ENCODE measurements at places on chromosomes 6 and 20. TPM values are rescaled to one million over a fixed set of nuclear protein-coding genes. Genes with fewer than 3 reads are reported as not detected.

GRCh38 chr6:157211603-157212455, 111.5 kb downstream of the TMEM242 start:
- no peak for DNase-seq
- no peak overlapping the region for H3K27ac ChIP-seq
- no peaks in the 10 kb centered on the region for H3K4me1 ChIP-seq

DNA sequence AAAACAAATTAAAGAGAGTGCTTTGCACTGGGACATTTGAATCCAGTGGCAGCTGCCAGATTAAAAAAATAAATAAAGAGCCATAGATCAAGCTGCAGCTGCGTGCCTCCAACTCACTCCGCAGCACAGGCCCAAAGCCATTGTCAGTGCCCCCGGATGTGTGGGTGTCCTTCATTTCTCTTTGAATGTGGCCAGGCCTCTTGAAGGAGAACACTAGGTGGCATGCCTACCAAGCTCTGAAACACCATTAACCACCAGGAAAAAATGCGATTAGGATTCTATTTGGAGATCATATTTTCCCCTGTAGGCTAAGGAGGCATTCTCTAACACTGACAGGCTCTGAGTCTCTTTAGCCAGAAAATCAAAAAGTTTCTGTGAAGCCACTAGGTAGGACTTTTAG, 549.8 kb downstream of the PRKN start:
- no peaks in the 10 kb centered on the region for H3K27me3 ChIP-seq
- H3K4me3 ChIP-seq: no peak overlapping the region
- H3K36me3 ChIP-seq: no peaks in the 10 kb centered on the region
- no peak overlapping the region for H3K27ac ChIP-seq
- no peak for DNase-seq
- no peaks in the 10 kb centered on the region for H3K4me1 ChIP-seq

The SLC17A2 gene
- polyA plus RNA-seq: 0.01 TPM

The RBBP8NL gene
- polyA plus RNA-seq: 9.6 TPM

GRCh38 chr6:99790679-99791078, 184.0 kb downstream of the PRDM13 start:
- H3K4me3 ChIP-seq: no peak overlapping the region
- no peaks in the 10 kb centered on the region for H3K4me1 ChIP-seq
- no peak overlapping the region for H3K27ac ChIP-seq
- no peaks in the 10 kb centered on the region for H3K27me3 ChIP-seq
- no peaks in the 10 kb centered on the region for H3K36me3 ChIP-seq

GRCh38 chr6:116447052-116447451, 14.1 kb upstream of the CALHM6 start:
- H3K27me3 ChIP-seq: no peaks in the 10 kb centered on the region
- H3K27ac ChIP-seq: no peak overlapping the region
- H3K36me3 ChIP-seq: no peaks in the 10 kb centered on the region
- H3K4me1 ChIP-seq: peaks cover 4% of the 10 kb centered on the region
- no peak overlapping the region for H3K4me3 ChIP-seq

DNA sequence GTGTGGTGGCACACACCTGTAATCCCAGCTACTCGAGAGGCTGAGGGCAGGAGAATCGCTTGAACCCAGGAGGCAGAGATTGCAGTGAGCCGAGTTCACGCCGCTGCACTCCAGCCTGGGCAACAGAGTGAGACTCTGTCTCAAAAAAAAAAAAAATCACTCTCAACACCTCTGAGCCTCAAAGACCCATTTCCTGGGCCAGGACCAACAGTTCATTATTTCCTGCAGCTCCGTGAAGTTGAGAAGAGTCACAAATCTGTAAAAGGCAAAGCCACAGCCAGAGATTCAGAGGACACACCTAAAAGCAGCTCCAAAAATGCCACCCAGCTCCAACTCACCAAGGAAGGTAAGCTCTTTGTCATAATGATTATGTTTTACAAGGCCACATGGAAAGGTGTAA, 15.2 kb upstream of the NOP56 start:
- no peak overlapping the region for H3K27ac ChIP-seq
- H3K27me3 ChIP-seq: peaks cover 11% of the 10 kb centered on the region
- H3K4me1 ChIP-seq: no peaks in the 10 kb centered on the region
- DNase-seq: no peak
- H3K4me3 ChIP-seq: no peak overlapping the region

DNA sequence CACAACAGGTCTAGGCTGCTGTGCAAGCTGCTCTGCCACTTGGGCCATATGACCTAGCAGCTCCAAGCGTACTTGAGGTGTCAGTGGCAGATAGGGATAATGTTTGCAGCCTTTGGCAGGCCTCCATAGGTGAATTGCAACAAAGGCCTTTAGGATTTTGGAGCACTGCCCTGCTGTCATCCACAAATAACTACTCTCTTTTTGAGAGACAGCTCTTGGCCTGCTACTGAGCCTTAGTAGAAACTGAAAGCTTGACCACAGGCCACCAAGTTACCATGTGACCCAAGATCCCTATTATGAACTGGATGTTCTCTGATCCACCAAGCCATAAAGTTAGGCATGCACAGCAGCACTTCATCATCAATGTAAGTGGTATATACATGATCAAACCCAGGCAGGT, 29.9 kb downstream of the FBXO30 start:
- DNase-seq: no peak
- H3K27ac ChIP-seq: no peak overlapping the region

- no peaks in the 10 kb centered on the region for H3K4me1 ChIP-seq
- no peak overlapping the region for H3K4me3 ChIP-seq
- H3K27me3 ChIP-seq: peaks cover 5% of the 10 kb centered on the region
- no peaks in the 10 kb centered on the region for H3K36me3 ChIP-seq
Observed at GRCh38 chr6:163637524-163637923, 223.0 kb downstream of the QKI start.

DNA sequence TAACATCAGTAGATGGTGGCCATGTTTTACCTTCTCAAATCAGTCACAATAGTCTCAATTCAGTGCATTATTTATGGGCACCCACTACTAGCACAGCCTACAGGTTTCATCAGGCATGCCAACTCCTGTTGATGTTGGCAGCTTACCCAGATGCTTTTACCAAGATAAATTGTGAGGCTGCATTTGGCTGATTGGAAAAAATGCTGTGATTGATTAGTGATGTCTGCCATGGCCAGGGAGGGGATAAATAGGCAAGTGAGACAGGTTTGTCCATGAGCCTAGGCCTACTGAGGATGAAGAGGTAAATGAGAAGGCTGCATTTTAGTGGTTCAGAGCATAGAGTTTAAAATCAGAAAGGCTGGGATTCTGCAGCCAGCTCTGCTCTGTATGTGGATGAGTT, 227.1 kb downstream of the NFATC2 start:
- peaks cover 21% of the 10 kb centered on the region for H3K4me1 ChIP-seq
- no peak overlapping the region for H3K4me3 ChIP-seq
- H3K27me3 ChIP-seq: no peaks in the 10 kb centered on the region

- H3K27me3 ChIP-seq: no peaks in the 10 kb centered on the region
- H3K4me3 ChIP-seq: no peak overlapping the region
- peaks cover 7% of the 10 kb centered on the region for H3K4me1 ChIP-seq
- H3K36me3 ChIP-seq: no peaks in the 10 kb centered on the region
- no peak overlapping the region for H3K27ac ChIP-seq
Observed at GRCh38 chr6:21591446-21591845, 2.1 kb upstream of the SOX4 start.

DNA sequence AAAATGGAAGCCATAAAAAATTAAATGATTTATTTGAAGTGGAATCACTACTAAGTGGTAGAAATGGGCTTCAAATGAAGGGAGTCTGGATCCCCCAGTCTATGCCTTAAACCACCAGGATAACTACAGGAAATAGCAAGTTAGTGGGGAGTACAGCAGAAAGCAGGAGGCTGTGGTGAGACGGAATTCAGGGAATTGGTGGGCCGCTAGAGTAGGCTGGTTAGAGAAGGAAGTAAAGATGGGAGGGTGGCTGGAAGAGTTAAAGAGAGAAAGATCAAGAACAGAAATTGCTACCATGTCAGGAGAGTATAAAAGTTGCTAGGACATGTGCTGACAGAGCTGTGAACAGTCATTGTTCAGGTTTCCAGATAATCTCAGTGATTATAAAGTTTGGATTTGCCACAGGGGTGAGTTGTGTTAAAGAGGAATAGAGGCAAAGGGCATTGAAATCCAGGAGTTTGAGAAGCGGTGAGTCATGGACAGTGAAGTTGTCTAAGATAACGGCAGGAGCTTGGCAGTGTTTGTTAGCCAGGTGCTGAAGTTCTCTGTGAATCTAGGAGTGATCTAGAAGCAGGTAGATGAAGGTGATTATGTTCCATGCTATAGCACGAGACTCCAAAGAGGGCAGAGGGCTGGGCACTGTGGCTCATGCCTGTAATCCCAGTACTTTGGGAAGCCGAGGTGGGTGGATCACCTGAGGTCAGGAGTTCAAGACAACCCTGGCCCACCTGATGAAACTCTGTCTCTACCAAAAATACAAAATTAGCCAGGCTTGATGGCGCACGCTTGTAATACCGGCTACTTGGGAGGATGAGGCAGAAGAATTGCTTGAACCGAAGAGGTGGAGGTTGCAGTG, 13.7 kb upstream of the HINT3 start:
- H3K4me1 ChIP-seq: peaks cover 36% of the 10 kb centered on the region
- peak overlapping the region; percentile 95 for H3K27ac ChIP-seq
- no peaks in the 10 kb centered on the region for H3K36me3 ChIP-seq
- H3K4me3 ChIP-seq: no peak overlapping the region

The NKAIN2 gene
- 1.3 TPM for polyA plus RNA-seq

- no peaks in the 10 kb centered on the region for H3K36me3 ChIP-seq
- no peaks in the 10 kb centered on the region for H3K4me1 ChIP-seq
- H3K4me3 ChIP-seq: no peak overlapping the region
- no peak overlapping the region for H3K27ac ChIP-seq
Observed at GRCh38 chr20:4344670-4345069, 329.3 kb upstream of the RNF24 start.

The KIF25 gene
- polyA plus RNA-seq: 0.82 TPM

The ZC3H12D gene
- 3.5 TPM for polyA plus RNA-seq

DNA sequence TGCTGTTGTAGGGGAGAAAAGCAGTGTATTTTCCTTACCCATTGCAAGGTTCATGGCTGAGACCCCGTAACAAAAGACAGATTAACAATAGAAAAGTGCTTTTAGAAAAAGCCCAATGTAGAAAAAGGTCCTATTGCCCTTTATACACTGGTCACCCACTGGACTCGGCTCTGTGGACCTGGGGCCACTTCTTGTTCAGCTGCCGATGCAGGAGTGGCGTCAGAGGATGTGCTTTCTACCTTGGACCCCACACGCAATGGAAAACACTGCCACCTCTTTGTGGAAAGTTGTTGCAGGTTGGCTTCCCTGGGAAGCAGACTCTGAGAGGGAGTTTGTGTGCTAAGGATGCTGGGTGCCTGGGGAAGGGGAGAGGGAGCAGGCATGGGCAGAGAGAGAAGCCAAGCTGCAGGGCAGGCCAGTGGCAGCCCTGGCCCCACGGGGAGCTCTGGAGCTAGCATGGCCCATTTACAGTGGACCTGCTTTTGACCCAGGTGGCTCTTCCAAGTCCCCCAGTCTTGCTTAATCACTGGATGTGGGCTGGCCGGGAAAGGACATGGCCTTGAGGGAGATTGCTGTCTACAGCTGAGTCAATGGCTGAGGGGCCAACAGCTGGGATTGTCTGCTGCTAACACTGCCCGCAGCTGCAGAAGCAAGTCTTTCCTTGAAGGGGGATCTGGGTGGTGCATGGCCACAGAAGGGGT, 142.9 kb downstream of the CDC5L start:
- no peak overlapping the region for H3K4me3 ChIP-seq
- H3K27me3 ChIP-seq: peaks cover 4% of the 10 kb centered on the region
- no peak overlapping the region for H3K27ac ChIP-seq
- no peaks in the 10 kb centered on the region for H3K36me3 ChIP-seq
- H3K4me1 ChIP-seq: no peaks in the 10 kb centered on the region
- no peak for DNase-seq

- no peaks in the 10 kb centered on the region for H3K36me3 ChIP-seq
- no peaks in the 10 kb centered on the region for H3K4me1 ChIP-seq
- no peaks in the 10 kb centered on the region for H3K27me3 ChIP-seq
- no peak overlapping the region for H3K27ac ChIP-seq
- no peak for DNase-seq
Observed at GRCh38 chr20:53321596-53321995, 272.0 kb downstream of the ZNF217 start.

The CRIP3 gene
- 8.4 TPM for polyA plus RNA-seq

The TSPO2 gene
- 2.3 TPM for polyA plus RNA-seq

The COL11A2 gene
- 5.3 TPM for polyA plus RNA-seq

DNA sequence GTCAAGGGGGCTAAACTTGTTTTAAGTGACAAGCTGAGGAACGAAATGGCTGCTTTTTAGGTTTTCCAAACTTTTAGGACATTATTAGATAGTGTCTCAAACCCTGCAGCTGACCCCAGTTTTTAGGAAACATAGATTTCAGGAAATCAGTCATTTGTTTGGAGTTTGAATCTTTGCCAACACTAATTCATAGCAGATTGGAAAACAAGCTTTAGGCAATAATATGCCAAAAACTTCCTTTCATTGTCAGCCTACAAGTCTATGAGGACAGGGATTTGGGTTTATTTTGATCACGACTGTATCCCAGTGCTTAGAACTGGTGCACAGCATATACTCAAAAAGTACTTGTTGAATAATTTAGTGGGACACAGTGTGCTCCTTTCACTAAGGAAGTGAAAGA, 123.2 kb downstream of the TINAG start:
- no peak overlapping the region for H3K4me3 ChIP-seq
- no peaks in the 10 kb centered on the region for H3K36me3 ChIP-seq
- no peaks in the 10 kb centered on the region for H3K4me1 ChIP-seq
- no peak for DNase-seq

The SLC22A7 gene
- polyA plus RNA-seq: 1.2 TPM

DNA sequence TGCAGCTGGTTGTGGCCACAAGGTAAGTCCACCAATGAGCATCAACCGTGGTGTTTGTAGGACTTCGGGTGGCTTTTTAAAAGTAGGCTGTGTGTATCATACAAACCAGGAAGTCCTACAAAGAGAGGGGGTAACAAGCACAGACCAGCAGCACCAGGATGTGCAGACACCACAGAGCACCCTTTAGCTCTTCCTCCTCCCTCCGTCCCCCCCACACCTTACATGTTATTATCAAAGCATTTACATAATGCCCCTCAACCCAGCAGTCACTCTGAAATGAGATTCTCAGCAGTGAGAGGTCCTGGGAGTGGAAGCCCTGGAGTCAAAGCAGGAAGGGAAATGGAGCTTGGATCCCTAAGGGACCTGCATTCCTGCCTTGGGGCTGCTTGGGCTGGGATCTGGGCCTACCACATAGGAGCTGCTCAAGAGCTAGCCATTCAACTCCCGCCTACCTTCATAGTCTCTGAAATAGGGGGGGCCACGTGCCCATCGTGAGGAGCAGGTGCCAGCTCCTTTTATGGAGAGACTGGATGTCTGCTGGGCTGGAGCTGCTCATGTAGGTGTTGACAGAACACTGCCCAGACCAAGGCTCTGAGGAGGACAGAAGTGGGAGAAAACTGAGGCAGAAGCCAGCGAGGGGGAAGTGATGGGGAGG, 90.6 kb downstream of the PSMB1 start:
- no peak for DNase-seq
- no peaks in the 10 kb centered on the region for H3K4me1 ChIP-seq
- no peaks in the 10 kb centered on the region for H3K36me3 ChIP-seq
- H3K27me3 ChIP-seq: peaks cover 10% of the 10 kb centered on the region
- no peak overlapping the region for H3K4me3 ChIP-seq

The MMP24 gene
- 3.9 TPM for polyA plus RNA-seq

DNA sequence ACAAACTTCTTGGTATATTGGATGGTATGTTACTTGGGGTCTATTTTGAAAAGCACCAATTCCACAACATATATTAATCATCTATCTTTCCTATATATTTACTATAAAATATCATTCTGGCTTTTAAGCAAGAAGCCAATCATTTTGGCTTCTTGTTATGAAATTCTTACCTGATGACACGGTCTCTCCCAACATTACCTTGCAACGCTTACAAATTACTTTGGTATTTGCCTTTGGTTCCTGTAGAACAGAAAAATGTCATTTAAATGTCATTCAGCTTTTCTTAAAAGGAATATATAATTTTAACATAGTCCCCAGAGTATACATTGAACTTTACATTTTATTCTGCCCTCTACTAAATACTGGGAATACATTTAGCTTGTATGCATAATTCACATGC, 27.4 kb downstream of the UBE3D start:
- no peak overlapping the region for H3K27ac ChIP-seq
- DNase-seq: no peak
- H3K4me1 ChIP-seq: no peaks in the 10 kb centered on the region
- H3K4me3 ChIP-seq: no peak overlapping the region
